ENCODE measurements at places on chromosomes 7 and 10.

DNA sequence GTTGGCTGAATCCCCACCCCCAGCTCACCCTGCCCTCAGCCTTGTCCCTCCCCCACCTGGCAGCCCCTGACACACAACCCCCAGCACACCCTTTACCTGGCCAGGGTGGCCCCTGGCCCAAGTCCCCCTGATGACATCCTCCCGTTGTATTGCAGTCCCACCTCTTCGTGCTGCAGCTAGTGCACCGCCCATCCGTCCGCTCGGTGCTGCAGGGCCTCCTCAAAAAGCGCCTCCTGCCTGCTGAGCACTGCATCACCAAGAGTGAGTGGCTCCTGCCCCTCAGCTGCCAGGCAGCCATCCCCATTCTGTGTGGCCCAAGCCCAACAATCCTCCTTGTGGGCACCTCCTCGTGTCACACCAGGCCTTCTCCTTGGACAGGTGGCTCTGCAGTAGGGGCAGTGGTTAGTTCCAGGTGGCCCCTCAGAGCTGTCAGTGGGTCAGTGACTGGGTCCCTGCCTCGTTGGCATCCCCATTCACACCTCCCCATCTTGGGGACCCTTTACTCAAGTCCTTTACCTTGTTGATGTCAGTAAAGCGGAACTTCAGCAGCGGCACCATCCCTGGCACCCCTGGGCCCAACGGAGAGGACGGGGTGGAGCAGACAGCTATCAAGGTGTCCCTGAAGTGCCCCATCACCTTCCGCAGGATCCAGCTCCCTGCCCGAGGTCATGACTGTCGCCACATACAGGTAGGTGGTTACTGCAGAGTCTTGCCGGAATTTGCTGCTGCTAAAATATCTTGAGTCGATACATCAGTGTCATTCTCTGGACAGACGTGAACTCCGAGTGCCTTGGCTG is 14.3 kb downstream of the ZMIZ2 start:
- no peak for DNase-seq

DNA sequence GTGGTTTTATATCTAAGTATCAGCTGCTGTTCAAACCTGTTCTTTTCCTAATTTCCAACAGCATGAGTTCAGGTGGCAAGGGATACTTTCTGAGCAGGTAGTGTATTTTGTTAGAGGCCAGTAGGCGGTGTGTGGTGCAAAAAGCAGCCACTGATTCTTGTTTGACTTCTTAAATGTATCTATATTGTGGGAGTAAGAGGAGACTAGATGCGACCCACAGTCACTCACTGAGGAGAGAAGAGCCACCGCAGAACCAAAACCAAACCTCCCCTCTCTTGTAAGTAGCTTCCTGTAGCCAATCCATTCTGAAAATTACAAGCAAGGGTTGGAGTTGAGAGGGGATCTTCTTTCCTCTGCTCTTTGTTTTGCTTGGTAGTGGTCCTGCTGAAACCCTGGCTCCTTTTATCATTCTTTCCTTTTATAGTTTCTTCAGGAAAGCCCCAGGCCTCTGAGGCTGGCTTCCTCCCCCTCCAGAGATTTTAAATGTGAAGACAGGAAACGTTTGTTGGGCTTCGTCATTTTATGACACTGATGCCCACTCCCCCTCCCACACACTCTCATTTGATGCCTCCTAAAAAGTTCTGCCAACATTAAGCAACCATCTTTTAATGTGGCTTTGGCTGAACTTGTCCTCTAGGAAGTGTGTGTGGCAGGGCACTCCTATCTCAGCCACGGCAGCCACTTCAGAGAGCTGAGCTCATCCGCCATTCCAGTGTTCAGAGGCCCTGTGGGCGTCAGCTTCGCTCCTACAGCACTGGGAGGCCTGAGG is 566.0 kb downstream of the SUGCT start:
- no peak for DNase-seq

DNA sequence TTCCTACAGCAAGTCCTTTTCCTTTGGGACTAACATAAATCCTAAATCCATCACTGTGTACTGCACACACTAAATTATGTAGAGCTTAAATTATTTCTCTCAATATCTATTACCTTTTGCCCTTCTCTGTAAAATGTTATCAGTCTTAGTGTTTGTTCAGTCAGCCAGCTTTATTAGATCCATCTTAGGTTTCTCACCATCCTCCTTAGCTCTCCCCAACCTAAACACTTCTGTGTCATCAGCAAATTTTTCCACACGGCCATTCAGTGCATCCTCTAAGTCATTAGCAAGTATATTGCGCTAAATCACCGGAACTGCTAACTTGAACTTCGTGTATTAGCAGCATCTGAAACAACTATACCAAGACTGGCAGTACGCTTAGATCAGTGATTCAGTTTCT is 142.1 kb upstream of the ZNF438 start:
- no peak for DNase-seq

GRCh38 chr10:59898125-59898835 is 8.1 kb downstream of the CCDC6 start:
- DNase-seq, result no peak

GRCh38 chr10:2837674-2838073 is 229.7 kb upstream of the PFKP start:
- DNase-seq, result no peak

GRCh38 chr7:76377186-76377918 is 18.6 kb upstream of the YWHAG start:
- DNase-seq, result no peak

GRCh38 chr7:29499932-29500331 is 63.7 kb upstream of the PRR15 start:
- no peak for DNase-seq

- DNase-seq, result no peak
These were observed 190.0 kb downstream of the RAPGEF5 start for GRCh38 chr7:22166928-22167327.

GRCh38 chr7:46449743-46450142 is 528.7 kb upstream of the IGFBP3 start:
- DNase-seq, result no peak

DNA sequence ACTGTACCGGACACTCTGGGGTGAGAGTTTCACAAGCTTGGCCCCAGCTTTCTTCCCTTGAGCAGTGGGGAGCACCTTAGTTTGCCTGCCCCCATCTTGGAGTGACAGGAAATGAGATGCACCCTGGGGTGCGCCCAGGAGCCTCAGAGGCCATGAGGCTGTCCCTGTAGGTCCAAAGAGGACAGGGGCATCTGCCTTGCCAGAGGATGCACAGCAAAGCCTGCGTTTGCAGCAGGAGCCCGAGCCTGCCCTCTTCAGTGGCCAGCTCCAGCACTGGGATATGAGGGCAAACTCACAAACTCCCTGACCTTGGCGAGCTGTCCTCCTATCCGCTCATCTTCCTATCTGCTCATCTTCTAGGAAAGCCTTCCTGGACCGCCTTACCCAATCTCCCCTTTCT is 79.5 kb downstream of the PROSER2 start:
- no peak for DNase-seq

Data from CD4-positive, alpha-beta T cell treated with Interleukin-4 for 1 hour (primary cell).